ENCODE measurements at places on chromosomes 3 and 15. TPM values are rescaled to one million over a fixed set of nuclear protein-coding genes. Genes with fewer than 3 reads are reported as not detected.

GRCh38 chr15:92545996-92546395 is 109.6 kb downstream of the FAM174B start:
- H3K27ac ChIP-seq: no peak overlapping the region
- no peak overlapping the region for H3K4me3 ChIP-seq
- H3K27me3 ChIP-seq: peaks cover 4% of the 10 kb centered on the region
- no peak for DNase-seq
- H3K4me1 ChIP-seq: no peaks in the 10 kb centered on the region

- H3K27me3 ChIP-seq: peaks cover 2% of the 10 kb centered on the region
- no peaks in the 10 kb centered on the region for H3K4me1 ChIP-seq
- no peak for DNase-seq
- H3K4me3 ChIP-seq: no peak overlapping the region
Measured at GRCh38 chr3:15924914-15925313, 127.1 kb upstream of the ANKRD28 start.

GRCh38 chr15:93486407-93487117 is 397.6 kb upstream of the RGMA start:
- H3K27ac ChIP-seq: no peak overlapping the region
- no peak overlapping the region for H3K4me3 ChIP-seq
- no peaks in the 10 kb centered on the region for H3K36me3 ChIP-seq
- DNase-seq: no peak

The GATA2 gene
- 63.9 TPM for total RNA-seq

Measured in endothelial cell of umbilical vein (primary cell).